ENCODE measurements at places on chromosomes 5 and 9. TPM values are rescaled to one million over a fixed set of nuclear protein-coding genes. Genes with fewer than 3 reads are reported as not detected.

- DNase-seq = no peak
Observed at GRCh38 chr5:151592855-151593408, 1.8 kb upstream of the FAT2 start.

GRCh38 chr5:95808686-95809413 lies 13.7 kb downstream of the GLRX start:
- DNase-seq = peak; percentile 74

DNA sequence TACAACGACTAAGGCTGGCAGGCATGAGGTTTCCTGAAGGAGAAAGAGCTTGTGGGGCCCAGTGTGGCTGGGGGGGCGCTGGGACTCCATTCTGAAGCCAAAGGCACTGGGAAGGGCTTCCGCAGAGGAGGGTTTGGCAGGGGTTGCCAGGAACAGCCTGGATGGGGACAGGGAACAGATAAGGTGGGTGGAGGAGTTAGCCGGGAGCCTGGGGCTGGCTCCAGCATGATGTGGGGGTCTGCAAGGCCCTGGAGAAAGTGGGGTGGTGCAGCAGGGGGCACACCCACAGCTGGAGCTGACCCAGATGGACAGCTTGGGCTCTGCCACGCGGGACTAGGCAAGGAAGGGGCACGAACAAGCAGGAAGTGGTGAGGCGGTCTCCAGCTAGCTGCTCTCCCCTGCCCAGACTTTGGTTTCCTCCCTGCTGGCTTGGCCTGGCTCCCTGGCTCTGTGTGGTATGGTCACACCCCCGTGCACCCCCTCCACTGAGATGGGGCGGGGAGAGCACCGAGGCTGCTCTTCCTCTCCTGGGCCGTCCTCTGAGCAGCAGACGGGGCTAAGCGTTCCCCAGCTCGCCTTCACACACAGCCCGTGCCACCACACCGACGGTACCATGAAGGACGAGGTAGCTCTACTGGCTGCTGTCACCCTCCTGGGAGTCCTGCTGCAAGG lies at the start of gene LTC4S:
TSS of gene LTC4S (plus strand) at position 519 of the 672 bp plus-strand sequence. CDS start at position 614, 95 bp downstream.
- no peak for DNase-seq

Gene IFNA2
- total RNA-seq = not detected

- DNase-seq = no peak
Observed at GRCh38 chr9:121772600-121773285, 121.3 kb downstream of the DAB2IP start.

DNA sequence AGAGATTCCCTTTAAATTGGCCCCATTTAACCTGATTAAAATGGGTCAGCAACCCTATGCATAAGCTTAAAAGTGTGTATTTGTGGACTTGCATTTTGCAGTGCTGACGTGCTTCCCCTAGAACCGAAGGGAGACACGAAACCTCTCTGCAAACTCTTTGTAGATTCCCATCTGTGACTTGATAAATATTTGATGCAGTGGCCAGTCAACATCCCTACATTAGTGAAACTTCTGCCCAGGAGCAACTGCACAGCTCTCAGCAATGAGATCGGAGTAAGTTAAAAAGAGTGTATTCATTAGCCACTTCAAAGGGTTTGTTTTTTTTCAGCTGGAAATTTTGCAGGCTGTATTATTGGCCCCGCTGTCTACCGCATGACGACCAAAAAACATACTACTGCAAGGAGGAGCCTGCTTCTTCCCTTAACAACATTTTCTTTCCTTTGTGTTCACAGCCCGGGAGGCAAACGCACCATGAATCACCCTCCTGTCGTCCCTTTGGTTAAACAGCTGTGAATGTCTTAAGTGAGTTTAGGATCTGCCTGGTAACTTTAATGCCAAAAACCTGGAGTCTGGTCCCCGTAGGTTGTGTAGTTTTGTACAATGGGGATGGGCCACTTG lies 38.0 kb upstream of the TCERG1 start:
- no peak for DNase-seq

Gene MEF2C
- 0.25 TPM for total RNA-seq

Gene RNF183
- not detected for total RNA-seq

Gene POU5F2
- total RNA-seq = 1.0 TPM

- DNase-seq = no peak
Observed at GRCh38 chr5:90356622-90357021, 52.9 kb downstream of the CETN3 start.

GRCh38 chr5:76521240-76521758 lies 101.9 kb downstream of the F2RL2 start:
- no peak for DNase-seq

DNA sequence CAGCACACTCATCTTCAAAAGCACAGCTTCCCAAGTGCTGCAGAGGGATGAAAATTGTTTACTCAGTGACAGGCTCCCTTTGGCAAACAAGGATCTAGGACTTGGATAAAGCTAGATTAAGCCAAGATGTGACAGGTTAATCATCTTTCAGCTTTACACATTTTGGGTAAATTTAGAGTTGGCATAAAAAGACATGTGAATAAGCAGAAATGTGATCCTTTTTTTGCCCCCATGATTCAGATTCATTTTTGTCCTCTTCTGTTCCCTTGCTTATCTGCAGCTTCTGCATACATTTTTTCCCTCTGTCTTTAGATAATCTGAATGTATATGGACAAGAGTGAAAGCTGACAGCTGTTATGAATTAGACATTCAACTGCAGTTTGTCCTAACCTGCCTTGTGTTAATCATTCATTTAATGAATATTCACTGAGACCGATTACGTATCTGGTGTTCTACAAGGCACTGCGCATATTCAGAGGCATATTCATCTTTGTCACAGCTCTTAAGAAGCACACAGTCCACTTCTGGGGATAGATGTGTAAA lies 19.6 kb downstream of the ADAMTSL1 start:
- no peak for DNase-seq

DNA sequence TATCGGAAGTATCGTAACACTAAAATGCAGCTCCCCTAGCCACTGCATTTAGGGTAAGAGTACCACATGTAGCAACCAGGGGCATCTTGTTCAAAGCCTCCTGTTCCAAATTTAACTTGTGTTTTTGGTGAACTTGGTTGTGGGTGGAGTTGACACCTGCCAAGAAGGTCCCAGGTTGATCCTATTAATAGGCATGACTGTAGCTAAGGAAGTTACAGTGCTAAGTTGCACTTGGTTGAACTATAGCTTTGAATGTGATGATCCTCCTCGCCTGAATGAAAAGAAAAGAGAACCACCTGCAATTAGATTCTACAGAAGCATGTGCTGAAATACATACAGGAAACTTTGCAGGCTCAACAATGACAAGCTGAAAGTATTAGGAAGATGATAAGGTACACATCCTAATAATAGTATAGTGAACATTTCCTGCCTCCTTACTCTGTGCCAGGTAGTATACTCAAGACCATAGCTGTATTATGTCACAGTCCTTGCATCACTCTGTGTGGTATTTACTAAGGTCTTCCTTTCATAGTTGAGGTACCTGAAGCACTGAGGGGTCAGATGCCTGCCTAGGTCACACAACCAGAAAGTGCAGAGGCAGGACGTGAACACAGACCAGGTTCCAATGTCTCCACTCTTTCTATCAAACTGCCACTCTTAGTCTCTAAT lies 64.5 kb upstream of the PIP5K1B start:
- DNase-seq = no peak

Gene OR4F3
- total RNA-seq = not detected

Gene NUTM2G
- not detected for total RNA-seq

GRCh38 chr5:172823840-172824362 lies 10.2 kb upstream of the ERGIC1 start:
- no peak for DNase-seq

All from activated T-helper 2 cell treated with anti-CD3 and anti-CD28 coated beads, Interferon-gamma antibody, Interleukin-2, Interleukin-4, amounts not matched to agents 10 μg/mL and 5 μg/mL and 100 μg/mL, durations not matched to agents 14 hours and 24 hours and 36 hours (primary cell).